Hematopoietic multipotent progenitor cell (in vitro differentiated cells): ENCODE measurements at places on chromosomes 3 and 15. TPM values are rescaled to one million over a fixed set of nuclear protein-coding genes. Genes with fewer than 3 reads are reported as not detected.
A peak's percentile ranks its signal among the peaks of the same experiment; 100 is the strongest.

SERPINI2 gene
- 1.6 TPM for total RNA-seq

GASK1A gene
- total RNA-seq: 1.6 TPM

- DNase-seq: no peak
These were observed 376.0 kb upstream of the ONECUT1 start for GRCh38 chr15:53165988-53166683.

DNA sequence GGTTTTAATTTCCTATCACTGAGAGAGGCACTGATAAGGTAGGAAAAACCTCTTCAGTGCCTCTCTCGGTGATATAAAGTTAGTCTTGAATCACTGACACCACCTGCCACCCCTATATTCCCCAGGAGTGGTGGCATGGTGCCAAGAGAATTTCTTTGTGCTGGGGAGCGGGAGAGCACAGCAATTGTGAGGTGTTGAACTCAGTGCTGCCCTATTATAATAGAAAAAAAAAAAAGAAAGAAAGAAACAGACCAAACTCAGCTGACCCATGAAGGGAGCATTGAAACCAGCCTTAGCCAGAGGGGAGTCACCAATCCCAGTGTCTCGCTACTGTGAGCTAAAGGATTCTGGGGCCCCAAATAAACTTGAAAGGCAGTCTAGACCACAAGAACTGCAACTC, 201.4 kb upstream of the STT3B start:
- DNase-seq: no peak

- DNase-seq: no peak
These were observed 102.0 kb downstream of the IL12A start for GRCh38 chr3:160090653-160091052.

NME9 gene
- 1.1 TPM for total RNA-seq

GRCh38 chr15:29566914-29567313, 255.4 kb downstream of the TJP1 start:
- no peak for DNase-seq

CFAP20DC gene
- total RNA-seq: 1.1 TPM

ULK3 gene
- total RNA-seq: 69.7 TPM

- no peak for DNase-seq
These were observed 520.1 kb downstream of the NTRK3 start for GRCh38 chr15:87736401-87736800.

- DNase-seq: peak; percentile 86
These were observed 17.9 kb downstream of the ARHGEF3 start for GRCh38 chr3:56783644-56784447.

DNA sequence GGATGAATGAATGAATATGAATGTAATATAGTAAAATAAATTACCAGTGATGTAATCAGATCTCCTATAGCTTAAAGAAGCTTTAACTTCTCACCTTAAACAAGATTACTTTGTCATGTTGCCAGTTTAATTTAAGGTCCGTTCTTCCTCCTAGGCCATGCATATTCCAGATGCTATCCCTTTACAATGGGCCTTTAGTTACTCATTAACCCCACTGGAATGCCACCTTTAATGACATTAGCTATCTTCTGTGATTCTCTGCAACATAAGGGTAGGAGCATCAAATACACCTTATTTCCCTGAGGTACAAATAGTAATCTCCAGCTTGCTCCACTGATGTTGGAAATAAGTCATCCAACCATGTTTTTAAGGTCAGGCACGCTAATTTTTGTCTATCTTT, 63.0 kb upstream of the TIMP4 start:
- no peak for DNase-seq

GRCh38 chr3:85560088-85560785, 601.4 kb downstream of the CADM2 start:
- DNase-seq: no peak

DNA sequence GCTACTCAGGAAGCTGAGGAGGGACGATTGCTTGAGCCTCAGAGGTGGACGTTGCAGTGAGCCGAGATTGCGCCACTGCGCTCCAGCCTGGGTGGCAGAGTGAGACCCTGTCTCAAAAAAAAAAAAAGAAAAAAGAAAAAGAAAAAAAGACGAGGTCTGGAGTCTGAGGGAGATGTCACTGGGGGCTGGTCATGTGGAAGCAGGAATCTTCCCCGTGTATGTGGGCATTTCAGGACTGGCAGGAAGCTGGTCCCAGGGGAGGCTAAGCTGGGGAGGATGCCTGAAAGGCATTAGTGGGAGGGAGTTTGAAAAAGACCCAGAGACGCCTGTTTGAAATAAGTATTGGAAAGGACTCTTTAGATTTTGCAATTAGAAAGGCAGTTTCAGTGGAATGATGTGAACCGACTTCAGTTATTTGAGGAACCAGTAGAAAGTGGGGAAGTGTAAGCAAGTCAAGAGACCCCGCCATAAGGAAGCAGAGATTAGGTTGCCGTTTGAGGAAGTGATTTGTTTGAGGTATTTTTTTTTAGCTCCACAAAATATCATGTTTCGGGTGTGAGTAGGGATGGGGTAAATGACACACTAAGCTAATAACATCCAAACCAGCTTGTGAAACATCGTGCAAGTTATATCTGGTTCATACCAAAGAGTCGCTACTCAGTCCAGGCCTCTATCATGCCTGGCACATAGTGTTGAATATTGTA, 55.5 kb downstream of the ST6GAL1 start:
- DNase-seq: peak; percentile 92

GRCh38 chr3:187900993-187901755, 155.9 kb upstream of the BCL6 start:
- DNase-seq: no peak
